A549 treated with CpdA at 1 μM for 4 hours (cell line): ENCODE measurements at places on chromosomes 4 and X. TPM values are rescaled to one million over a fixed set of nuclear protein-coding genes. Genes with fewer than 3 reads are reported as not detected.

Gene DGAT2L6
- total RNA-seq = not detected in 5 replicates

Gene EMCN
- not detected in 5 replicates for total RNA-seq

Gene SLC16A2
- 25.0 to 31.5 TPM (median 25.2 TPM) in 5 replicates for total RNA-seq

Gene GLOD5
- total RNA-seq = not detected in 5 replicates

Gene PGAM4
- 0.26 to 0.50 TPM (median 0.38 TPM) in 4 of 5 replicates, not detected in the other for total RNA-seq
